ENCODE measurements at places on chromosomes 5 and 9. TPM values are rescaled to one million over a fixed set of nuclear protein-coding genes. Genes with fewer than 3 reads are reported as not detected.

GRCh38 chr9:128098297-128099230 lies 29.0 kb downstream of the PTGES2 start:
- no peaks in the 10 kb centered on the region for H3K36me3 ChIP-seq
- H3K4me3 ChIP-seq: peak overlapping the region; percentile 4
- DNase-seq: peak; percentile 97
- no peaks in the 10 kb centered on the region for H3K27me3 ChIP-seq
- H3K4me1 ChIP-seq: peaks cover 47% of the 10 kb centered on the region

The RGS7BP gene
- polyA plus RNA-seq: not detected

DNA sequence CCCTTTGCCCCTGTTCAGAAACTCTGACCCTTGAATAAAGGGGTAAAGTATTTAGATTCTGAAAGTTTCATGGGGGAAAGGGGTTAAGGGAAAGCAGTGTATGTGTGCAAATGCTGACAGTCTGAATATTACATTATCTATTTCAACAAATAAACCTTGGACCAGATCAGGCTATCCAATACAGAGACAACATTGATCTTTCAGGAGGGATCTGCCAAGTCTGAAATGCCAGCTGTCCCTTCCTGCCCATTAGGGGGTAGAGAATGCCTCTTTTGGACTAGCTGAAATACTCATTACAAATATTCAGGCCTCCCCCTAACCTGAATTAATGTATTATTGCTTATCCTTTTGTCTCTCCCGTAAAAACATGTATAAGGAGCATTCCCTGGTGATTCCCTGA lies 219.5 kb downstream of the NR3C1 start:
- no peaks in the 10 kb centered on the region for H3K27me3 ChIP-seq
- H3K27ac ChIP-seq: peak overlapping the region; percentile 43
- H3K4me3 ChIP-seq: no peak overlapping the region
- no peak for DNase-seq
- H3K4me1 ChIP-seq: peaks cover 15% of the 10 kb centered on the region

The CCL27 gene
- polyA plus RNA-seq: 0.81 TPM

DNA sequence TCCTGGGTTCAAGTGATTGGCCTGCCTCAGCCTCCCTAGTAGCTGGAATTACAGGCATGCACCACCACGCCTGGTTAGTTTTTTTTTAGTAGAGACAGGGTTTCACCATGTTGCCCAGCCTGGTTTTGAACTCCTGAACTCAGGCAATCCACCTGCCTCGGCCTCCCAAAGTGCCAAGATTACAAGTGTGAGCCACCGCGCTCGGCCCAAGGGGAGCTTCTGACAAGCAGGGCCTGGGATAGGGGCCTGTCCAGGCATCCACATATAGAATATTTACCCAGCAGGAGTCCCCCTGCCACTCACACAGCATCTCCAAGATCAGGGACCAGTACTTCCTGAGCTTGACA lies 10.1 kb downstream of the IRF1 start:
- H3K36me3 ChIP-seq: no peaks in the 10 kb centered on the region
- peaks cover 34% of the 10 kb centered on the region for H3K4me1 ChIP-seq
- no peak for DNase-seq
- no peak overlapping the region for H3K27ac ChIP-seq
- H3K27me3 ChIP-seq: no peaks in the 10 kb centered on the region
- H3K4me3 ChIP-seq: no peak overlapping the region

GRCh38 chr5:56641635-56642260 lies 173.6 kb upstream of the MAP3K1 start:
- peaks cover 42% of the 10 kb centered on the region for H3K4me1 ChIP-seq
- no peaks in the 10 kb centered on the region for H3K36me3 ChIP-seq
- DNase-seq: no peak
- no peak overlapping the region for H3K27ac ChIP-seq
- no peak overlapping the region for H3K4me3 ChIP-seq

The PRDM9 gene
- not detected for polyA plus RNA-seq

The FOXD4L6 gene
- polyA plus RNA-seq: not detected

- H3K4me3 ChIP-seq: no peak overlapping the region
- H3K27ac ChIP-seq: no peak overlapping the region
- H3K36me3 ChIP-seq: no peaks in the 10 kb centered on the region
- H3K27me3 ChIP-seq: no peaks in the 10 kb centered on the region
- no peaks in the 10 kb centered on the region for H3K4me1 ChIP-seq
These were observed 9.9 kb downstream of the SLC6A3 start for GRCh38 chr5:1435369-1435768.

- peaks cover 17% of the 10 kb centered on the region for H3K4me1 ChIP-seq
- no peaks in the 10 kb centered on the region for H3K27me3 ChIP-seq
- DNase-seq: no peak
- H3K36me3 ChIP-seq: no peaks in the 10 kb centered on the region
- no peak overlapping the region for H3K4me3 ChIP-seq
These were observed 339.2 kb downstream of the GLIS3 start for GRCh38 chr9:3960661-3961144.

DNA sequence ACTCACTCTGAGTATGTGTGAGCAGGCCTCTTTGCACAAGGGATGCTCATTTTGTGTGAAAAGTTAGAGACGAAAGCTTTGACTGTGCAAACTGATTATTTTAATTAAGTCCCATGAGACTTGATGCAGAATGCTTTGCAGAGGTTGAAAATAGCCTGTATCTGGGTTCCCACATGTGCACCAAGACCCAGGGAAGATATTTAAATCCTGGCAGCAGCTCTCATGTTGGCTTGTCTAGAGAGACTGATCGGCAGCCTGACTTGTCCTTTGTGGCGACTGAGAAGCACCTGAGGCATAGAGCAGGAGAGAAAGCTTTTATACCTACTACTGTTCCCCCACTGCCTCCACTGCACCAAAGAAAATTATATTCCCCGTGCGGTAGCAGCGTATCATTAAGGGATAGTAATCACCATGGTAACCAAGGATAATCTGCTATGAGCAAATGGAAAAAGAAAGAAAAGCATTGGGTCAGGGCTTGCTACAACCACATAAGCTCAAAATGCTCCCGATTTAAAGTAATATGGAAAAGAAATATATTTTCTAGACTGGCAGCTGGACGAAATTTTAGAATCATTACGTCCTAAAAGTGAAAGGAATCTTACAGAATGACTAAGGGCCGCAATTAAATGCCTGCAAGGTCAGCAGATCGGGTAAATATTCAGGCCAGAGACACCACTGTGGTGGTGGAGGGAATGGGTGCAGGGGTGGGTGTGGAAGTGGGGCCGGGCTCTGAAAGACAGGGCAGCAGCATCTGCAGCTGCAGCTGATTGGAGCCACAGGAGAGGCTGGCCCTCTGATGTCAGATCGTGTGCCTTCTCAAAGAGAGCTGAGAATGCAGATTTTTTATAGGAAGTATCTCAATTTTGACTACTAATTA lies 135.3 kb upstream of the EPB41L4A start:
- H3K4me1 ChIP-seq: peaks cover 6% of the 10 kb centered on the region
- no peak for DNase-seq
- no peaks in the 10 kb centered on the region for H3K27me3 ChIP-seq
- no peaks in the 10 kb centered on the region for H3K36me3 ChIP-seq
- no peak overlapping the region for H3K4me3 ChIP-seq
- H3K27ac ChIP-seq: no peak overlapping the region

The MORN5 gene
- polyA plus RNA-seq: 0.95 TPM

- no peaks in the 10 kb centered on the region for H3K36me3 ChIP-seq
- H3K27me3 ChIP-seq: no peaks in the 10 kb centered on the region
- H3K27ac ChIP-seq: peak overlapping the region; percentile 90
These were observed 13.4 kb downstream of the IRF1 start for GRCh38 chr5:132476876-132477781.

DNA sequence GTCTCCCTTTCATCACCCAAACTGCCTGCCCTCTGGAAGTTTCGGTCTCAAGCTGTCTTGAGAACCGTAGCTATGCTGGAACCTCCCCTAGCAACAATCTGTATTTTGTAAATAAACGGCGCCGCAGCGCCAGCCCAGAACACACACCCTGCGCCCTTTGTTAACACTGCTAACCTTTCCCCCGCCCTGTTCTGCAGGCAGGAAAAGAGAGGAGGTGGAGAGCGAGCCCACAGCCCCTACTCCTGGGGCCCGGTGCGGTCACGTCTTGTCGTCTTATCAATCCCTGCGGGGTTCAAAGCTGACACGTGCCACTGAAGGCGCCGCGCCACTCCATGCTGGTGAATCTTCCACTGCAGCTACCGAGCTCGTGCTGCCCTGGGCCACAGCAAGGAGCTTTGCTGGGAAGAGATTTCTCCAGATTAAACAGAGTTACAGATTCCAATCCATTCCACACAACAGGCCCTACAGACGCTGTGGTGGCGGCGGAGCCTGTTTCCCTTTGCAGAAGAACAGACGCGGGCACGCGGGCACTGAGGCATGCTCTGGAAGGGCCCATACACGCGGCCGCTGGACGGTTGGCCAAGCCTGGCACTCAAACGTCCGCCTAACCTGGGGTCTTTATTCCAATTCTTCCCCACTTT lies 25.3 kb downstream of the ZDHHC11B start:
- H3K27me3 ChIP-seq: no peaks in the 10 kb centered on the region
- peak overlapping the region; percentile 33 for H3K27ac ChIP-seq
- no peak overlapping the region for H3K4me3 ChIP-seq
- peaks cover 22% of the 10 kb centered on the region for H3K4me1 ChIP-seq

- H3K27me3 ChIP-seq: no peaks in the 10 kb centered on the region
- DNase-seq: no peak
- H3K4me3 ChIP-seq: no peak overlapping the region
- H3K36me3 ChIP-seq: no peaks in the 10 kb centered on the region
- no peaks in the 10 kb centered on the region for H3K4me1 ChIP-seq
- H3K27ac ChIP-seq: no peak overlapping the region
These were observed 7.3 kb downstream of the CACFD1 start for GRCh38 chr9:133467101-133467500.

- H3K27me3 ChIP-seq: no peaks in the 10 kb centered on the region
- H3K36me3 ChIP-seq: no peaks in the 10 kb centered on the region
- H3K27ac ChIP-seq: peak overlapping the region; percentile 96
- H3K4me1 ChIP-seq: peaks cover 29% of the 10 kb centered on the region
- DNase-seq: peak; percentile 88
These were observed 27.3 kb upstream of the TRIM14 start for GRCh38 chr9:98146101-98146991.

GRCh38 chr9:70519912-70520724 lies 105.7 kb upstream of the KLF9 start:
- H3K4me1 ChIP-seq: no peaks in the 10 kb centered on the region
- no peaks in the 10 kb centered on the region for H3K36me3 ChIP-seq
- no peak overlapping the region for H3K27ac ChIP-seq
- no peak overlapping the region for H3K4me3 ChIP-seq
- H3K27me3 ChIP-seq: no peaks in the 10 kb centered on the region

- peak within 1 kb of the TSS; percentile 48 for H3K4me3 ChIP-seq
- H3K27ac ChIP-seq: peak within 1 kb of the TSS; percentile 76
These were observed at the start of gene PFDN1 for GRCh38 chr5:140302786-140303639. PFDN1 (minus strand) TSS chr5:140303101; CDS start chr5:140303073, 28 bp downstream.

DNA sequence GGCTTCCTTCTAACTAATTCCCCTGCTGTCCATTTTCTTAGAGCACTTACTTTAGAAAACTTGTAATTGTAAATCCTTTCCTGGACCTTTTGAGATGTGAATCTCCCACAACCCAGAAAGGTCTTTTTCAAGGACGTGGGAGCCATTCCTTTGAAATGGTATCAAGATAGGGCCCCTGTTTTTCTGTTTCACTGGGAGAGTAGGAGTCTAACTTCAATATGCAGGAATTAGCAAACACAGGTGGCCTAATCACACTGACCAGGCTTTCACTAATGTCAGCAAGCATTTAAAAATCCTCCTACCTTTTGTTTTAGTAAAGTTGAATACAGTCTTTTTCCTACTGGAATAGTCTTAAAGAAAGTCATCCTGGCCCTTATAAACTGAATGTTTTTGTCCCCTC lies 558.3 kb downstream of the PTPRD start:
- no peaks in the 10 kb centered on the region for H3K36me3 ChIP-seq
- H3K27ac ChIP-seq: no peak overlapping the region
- no peaks in the 10 kb centered on the region for H3K27me3 ChIP-seq
- H3K4me1 ChIP-seq: peaks cover 7% of the 10 kb centered on the region
- H3K4me3 ChIP-seq: no peak overlapping the region

The SPATA31C1 gene
- polyA plus RNA-seq: not detected

The SPATA6L gene
- 2.0 TPM for polyA plus RNA-seq

The BTNL3 gene
- 21.2 TPM for polyA plus RNA-seq

The LRRTM2 gene
- polyA plus RNA-seq: 0.22 TPM

- H3K36me3 ChIP-seq: no peaks in the 10 kb centered on the region
- no peak overlapping the region for H3K27ac ChIP-seq
- DNase-seq: no peak
- H3K4me3 ChIP-seq: no peak overlapping the region
These were observed 37.4 kb downstream of the HMCN2 start for GRCh38 chr9:130302785-130303612.

- peaks cover 27% of the 10 kb centered on the region for H3K4me1 ChIP-seq
- DNase-seq: peak; percentile 71
- H3K4me3 ChIP-seq: peak overlapping the region; percentile 81
These were observed 744 bp downstream of the OTULIN start for GRCh38 chr5:14665101-14665822.

GRCh38 chr9:79061752-79062616 lies 509.8 kb upstream of the TLE4 start:
- no peaks in the 10 kb centered on the region for H3K36me3 ChIP-seq
- H3K4me3 ChIP-seq: no peak overlapping the region
- no peak overlapping the region for H3K27ac ChIP-seq
- H3K4me1 ChIP-seq: no peaks in the 10 kb centered on the region
- no peak for DNase-seq
- no peaks in the 10 kb centered on the region for H3K27me3 ChIP-seq

DNA sequence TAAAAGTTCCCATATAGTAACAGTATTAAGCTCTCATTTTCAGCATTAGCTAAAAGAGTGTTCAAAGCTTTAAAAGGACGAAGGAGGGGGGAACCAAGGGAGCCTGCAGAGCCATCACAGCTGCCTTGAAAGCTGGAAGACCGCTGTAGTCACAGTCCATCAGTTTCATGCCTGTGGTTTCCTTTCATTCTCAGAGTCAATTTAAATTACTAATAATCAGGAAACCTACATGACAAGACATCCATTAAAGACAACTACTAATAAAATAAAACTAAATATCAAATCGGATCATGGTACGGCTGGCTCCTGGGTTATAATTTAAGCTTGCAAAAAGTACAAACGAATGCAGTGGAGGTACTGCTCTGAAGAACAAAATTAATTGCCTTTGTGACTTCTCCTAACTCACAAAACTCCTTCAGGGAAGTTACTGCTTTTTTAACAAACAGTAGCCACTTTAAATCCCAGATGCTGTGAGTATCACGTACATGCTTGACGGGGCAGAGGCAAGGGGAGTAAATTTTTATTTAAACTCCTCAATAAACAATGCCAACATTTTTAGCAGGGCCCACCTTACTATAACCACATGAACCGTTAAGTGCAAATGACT lies 213.5 kb downstream of the DENND1A start:
- no peaks in the 10 kb centered on the region for H3K36me3 ChIP-seq
- no peaks in the 10 kb centered on the region for H3K27me3 ChIP-seq
- no peak for DNase-seq
- H3K4me3 ChIP-seq: no peak overlapping the region

The CSF1R gene
- polyA plus RNA-seq: 5.1 TPM

GRCh38 chr9:121510766-121511550 lies 11.3 kb upstream of the GGTA1 start:
- no peak overlapping the region for H3K27ac ChIP-seq
- no peaks in the 10 kb centered on the region for H3K36me3 ChIP-seq
- no peaks in the 10 kb centered on the region for H3K4me1 ChIP-seq
- DNase-seq: no peak
- H3K27me3 ChIP-seq: peaks cover 5% of the 10 kb centered on the region

All from hepatocyte (in vitro differentiated cells).